Stimulated activated CD4-positive, alpha-beta T cell treated with anti-CD3 and anti-CD28 coated beads, Interleukin-4, amount 100 ng/mL, for 48 hours (primary cell): ENCODE measurements at places on chromosomes 16 and 17.

DNA sequence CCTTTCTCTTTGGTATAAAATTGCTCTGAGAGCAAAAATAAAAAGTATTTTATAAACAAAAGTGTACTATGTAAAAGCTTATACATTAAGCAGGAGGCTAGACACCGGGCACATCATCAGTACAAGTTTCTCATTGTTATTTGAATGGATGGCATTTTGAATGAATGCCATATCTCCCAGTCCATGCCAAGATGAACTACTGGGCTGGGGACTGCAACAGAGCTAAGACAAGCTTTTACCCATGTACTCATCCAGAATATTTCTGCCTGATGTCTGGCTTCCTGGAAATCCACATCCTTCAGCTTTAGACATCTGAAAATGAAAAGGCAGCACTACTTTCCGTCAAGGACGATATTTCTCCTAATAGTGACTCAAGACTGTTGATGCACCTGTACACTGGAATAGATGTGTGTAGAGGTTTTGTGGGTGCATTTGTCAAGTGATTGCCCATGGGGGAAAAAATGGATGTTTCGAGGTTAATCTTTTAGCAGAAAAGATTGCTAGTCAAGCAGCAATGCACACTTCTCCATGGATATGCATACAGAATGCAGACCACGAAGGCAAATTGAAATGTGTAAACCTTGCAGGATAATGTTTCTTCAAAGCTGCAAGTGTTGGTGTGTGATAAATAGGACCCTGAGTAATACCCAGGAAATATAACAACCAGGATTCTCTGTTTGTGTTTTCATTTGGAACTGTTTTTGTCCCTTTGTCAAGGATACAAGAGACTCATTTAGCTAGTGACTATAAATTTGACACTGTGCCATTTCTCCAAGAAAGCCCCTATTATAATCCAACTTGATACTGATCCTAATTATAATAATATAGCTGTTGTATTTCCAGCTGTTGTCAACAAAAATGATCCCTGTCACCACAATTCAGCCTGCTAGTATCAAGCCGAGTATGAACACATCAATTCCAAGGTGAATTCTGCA is 173.8 kb downstream of the CDH8 start:
- no peak for DNase-seq

GRCh38 chr16:8776129-8776584 is 21.3 kb downstream of the TMEM186 start:
- DNase-seq: no peak

- DNase-seq: no peak
Observed at GRCh38 chr16:67277999-67278772, 1.1 kb upstream of the PLEKHG4 start.

- DNase-seq: no peak
Observed at GRCh38 chr16:8623634-8624033, 2.1 kb downstream of the METTL22 start.

GRCh38 chr16:23663918-23664317 is 14.8 kb upstream of the PLK1 start:
- no peak for DNase-seq

GRCh38 chr17:12599186-12599920 is 66.3 kb upstream of the MYOCD start:
- DNase-seq: no peak

- no peak for DNase-seq
Observed at GRCh38 chr17:15971098-15971678, 26.3 kb downstream of the ADORA2B start.

DNA sequence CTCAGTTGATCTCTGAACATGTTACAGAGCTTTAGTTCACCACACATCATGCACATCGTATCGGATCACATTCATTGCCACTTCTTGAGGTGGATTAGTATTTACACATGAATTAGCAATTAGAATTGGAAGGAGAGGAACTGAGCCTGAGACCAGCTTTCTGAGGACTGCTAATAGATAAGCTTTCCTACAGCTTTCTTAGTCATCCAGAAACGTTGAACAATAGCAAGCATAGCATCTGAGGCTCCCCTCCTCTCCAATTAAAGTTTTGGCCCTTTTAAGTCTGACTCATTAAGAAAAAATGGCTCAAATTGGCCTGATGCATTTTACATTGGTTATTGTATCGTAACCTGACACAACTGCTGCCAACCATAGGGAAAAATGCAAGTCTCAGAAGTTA is 1130.4 kb downstream of the CDH8 start:
- DNase-seq: no peak

DNA sequence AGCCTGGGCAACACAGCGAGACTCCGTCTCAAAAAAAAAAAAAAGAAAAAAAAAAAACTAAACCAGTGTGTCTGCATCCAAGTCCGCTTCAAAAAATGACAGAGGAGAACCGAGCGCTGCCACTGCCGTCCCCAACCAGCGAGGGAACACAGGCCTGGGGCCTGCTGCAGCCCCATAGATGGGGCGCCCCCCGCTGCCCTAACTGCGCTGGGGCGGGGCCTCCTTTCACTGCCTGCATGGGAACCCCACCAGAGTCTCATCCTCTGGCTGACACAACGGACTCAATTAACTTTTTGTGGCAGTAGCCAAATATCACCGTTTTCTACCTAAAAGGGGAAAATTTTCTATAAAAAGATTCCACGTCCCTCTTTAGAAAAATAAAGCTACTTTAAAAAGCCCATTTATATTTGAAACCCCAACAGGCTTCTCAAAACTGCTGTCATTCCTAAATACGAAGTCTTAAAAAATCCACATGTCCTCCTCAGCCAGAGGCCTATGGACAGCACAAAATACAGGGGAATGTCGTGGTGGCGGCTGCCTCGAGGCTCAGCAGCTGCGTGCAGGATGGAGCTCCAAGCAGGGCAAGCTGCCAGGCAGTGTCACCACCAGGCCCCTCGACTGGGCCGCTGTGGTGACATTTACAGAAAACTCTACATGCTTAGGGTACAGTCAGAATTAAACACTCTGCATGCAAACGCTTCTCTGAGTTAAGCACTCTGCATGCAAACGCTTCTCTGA is 30.3 kb downstream of the KLHDC4 start:
- DNase-seq: no peak
